Stimulated activated CD4-positive, alpha-beta T cell treated with anti-CD3 and anti-CD28 coated beads, Interleukin-15, amount 100 ng/mL, for 1 hour (primary cell): ENCODE measurements at places on chromosomes 6 and 20.

GRCh38 chr6:128144320-128144719, 243.5 kb upstream of the THEMIS start:
- DNase-seq, result no peak

GRCh38 chr20:595330-596308, 14.5 kb downstream of the TCF15 start:
- no peak for DNase-seq

- DNase-seq, result no peak
Measured at GRCh38 chr6:49913636-49914375, 47.5 kb upstream of the CRISP1 start.

GRCh38 chr6:128641703-128642102, 121.3 kb upstream of the PTPRK start:
- no peak for DNase-seq

- DNase-seq, result no peak
Measured at GRCh38 chr20:4997222-4997621, 4.1 kb downstream of the SLC23A2 start.

DNA sequence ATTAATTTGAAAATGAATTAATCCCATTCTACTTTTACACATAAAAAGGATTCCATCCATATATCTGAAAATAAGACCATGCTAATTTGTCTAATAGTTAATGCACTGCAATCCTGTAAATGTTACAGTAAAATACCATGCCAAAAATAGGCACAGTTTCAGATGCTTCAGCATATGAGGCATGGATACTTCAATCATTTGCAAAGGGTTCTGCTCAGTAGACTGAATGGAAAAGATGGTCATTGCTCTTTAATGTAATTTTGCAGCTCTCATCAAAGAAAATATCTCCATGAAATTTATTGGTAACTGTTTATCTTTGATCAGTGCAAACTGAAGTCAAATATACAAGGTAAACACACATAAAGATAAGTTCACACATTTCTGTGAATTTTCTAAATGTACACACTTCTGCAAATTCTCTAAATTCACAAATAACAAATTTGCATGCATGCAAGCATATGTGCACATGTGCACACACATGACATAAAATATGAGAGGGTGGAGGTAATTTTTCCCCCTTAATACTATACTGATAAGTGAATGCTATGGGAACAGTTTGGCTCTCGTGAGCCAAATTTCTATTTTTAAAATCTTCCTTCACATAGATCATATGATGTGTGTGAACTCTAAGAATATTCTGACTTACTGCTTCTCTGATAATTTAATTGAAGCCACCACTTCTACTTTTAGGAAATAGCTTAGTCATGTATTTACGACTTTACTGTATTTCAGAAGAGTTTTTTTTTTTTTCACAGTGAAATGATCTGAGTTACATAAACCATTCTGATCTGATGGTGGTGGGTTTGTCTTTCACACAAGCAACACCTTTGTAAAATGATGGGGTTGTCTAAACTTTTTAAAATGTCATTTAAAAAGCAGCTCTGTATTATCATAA, 996.8 kb upstream of the CITED2 start:
- no peak for DNase-seq

DNA sequence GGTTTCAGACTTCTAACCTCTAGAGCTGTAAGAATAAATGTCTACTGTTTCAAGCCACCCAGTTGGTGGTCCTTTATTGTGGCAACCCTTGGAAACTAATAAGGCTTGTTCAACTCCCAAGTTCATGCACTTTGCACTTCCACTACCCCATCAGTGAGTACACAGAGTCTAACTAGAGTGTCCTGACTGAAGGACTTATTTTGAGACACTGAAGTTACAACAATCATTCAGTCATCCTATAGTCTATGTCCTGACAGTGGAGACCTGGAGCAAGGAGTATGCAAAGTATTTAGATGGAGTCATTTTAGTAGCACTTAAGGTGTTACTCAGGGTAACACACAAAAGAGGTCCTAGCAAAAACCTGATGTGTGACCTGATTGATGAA, 62.6 kb downstream of the VGLL2 start:
- no peak for DNase-seq

GRCh38 chr6:56685102-56685733, 42.5 kb upstream of the DST start:
- no peak for DNase-seq

GRCh38 chr6:97594844-97595243, 311.8 kb upstream of the MMS22L start:
- DNase-seq, result no peak

GRCh38 chr6:13303668-13304017, 24.7 kb downstream of the TBC1D7 start:
- no peak for DNase-seq

- DNase-seq, result no peak
Measured at GRCh38 chr20:43507150-43508080, at the start of gene L3MBTL1. TSS of gene L3MBTL1 (plus strand) at chr20:43507697. CDS start at chr20:43513504, 5,807 bp downstream.

DNA sequence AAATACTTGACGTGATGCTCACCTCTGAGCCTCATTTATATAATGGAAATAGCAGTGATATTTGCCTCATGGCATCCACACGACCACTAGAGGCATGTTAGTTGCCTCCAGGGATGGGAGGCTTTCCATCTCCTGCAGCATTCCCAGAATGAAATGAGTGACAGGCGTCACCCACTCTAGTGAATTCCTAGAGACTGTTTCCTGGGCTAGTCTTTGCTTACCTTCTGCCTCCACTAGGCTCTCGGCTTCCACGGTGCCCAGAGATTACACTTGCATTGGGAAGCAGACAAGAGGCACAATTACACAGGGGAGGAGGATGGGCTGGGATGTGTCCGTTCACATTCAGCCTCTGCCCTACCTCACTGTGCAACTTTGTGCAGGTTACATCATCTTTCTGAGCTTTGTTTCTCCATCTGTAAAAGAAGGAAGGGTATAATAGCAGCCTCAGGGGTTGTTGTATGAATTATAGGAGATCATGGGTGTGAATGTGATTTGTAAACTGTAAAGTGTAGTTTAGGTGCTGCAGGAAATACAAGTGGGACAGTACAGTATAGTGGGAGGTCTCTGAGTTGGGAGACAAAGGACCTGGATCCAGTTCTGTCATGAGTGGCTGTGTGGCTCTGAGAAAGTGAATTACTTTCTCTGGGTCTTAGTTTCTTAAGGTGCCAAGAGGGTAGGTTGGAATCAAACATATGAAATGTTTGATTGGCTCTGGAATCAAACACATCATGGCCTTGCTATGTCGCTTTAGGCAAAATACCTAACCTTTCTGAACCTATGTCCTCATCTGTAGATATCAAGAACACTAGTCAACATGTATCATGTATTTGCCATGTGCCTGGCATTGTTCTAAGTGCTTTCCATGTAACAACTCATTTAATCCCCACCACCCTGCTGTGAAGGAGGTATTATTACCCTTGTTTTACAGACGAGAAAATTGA, 3.6 kb upstream of the VSTM2L start:
- DNase-seq, result no peak

DNA sequence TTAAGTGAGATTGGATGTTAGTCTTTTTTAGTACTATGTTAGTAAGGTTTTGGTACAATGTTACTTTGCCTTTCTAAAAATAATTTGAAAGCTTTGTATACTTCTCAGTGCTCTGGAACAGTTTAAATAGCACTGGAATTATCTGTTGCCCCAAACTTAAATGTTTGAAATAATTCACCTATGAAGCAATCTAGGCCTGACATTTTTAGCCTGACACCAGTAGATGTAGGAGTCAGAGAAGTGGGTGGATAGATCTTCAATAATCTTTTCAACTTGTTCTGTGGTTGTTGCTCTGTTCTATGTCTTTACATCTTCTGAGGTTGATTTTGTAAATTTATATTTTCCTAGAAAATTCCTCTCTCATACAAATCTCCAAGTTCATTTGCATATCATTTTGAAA, 103.1 kb upstream of the ADGRF1 start:
- no peak for DNase-seq
